A549 treated with Mapracorat at 1 μM for 4 hours (cell line): ENCODE measurements at places on chromosomes 2 and 18. TPM values are rescaled to one million over a fixed set of nuclear protein-coding genes. Genes with fewer than 3 reads are reported as not detected.

ACMSD gene
- not detected in 5 replicates for total RNA-seq

FKBP7 gene
- total RNA-seq: 7.9 to 12.8 TPM (median 9.7 TPM) in 5 replicates

C2orf80 gene
- total RNA-seq: not detected in 5 replicates

COLEC12 gene
- total RNA-seq: 0.03 to 0.11 TPM (median 0.06 TPM) in 5 replicates

NEU2 gene
- not detected in 5 replicates for total RNA-seq

GFPT1 gene
- total RNA-seq: 18.6 to 25.3 TPM (median 23.7 TPM) in 5 replicates

TRIB2 gene
- total RNA-seq: 0.29 to 0.91 TPM (median 0.41 TPM) in 5 replicates

ZNF396 gene
- total RNA-seq: 0.56 to 1.4 TPM (median 0.82 TPM) in 5 replicates

ALK gene
- total RNA-seq: not detected in 5 replicates

NR4A2 gene
- 1.4 to 3.0 TPM (median 2.1 TPM) in 5 replicates for total RNA-seq

RGPD3 gene
- 0.14 to 0.26 TPM (median 0.16 TPM) in 5 replicates for total RNA-seq

CNDP2 gene
- 80.1 to 90.8 TPM (median 82.6 TPM) in 5 replicates for total RNA-seq

GCC2 gene
- total RNA-seq: 10.5 to 17.3 TPM (median 15.1 TPM) in 5 replicates

CAVIN2 gene
- total RNA-seq: 32.3 to 50.6 TPM (median 48.1 TPM) in 5 replicates

NPHP1 gene
- total RNA-seq: 7.3 to 8.6 TPM (median 8.1 TPM) in 5 replicates

CD302 gene
- total RNA-seq: 2.0 to 2.4 TPM (median 2.1 TPM) in 5 replicates

GKN1 gene
- total RNA-seq: 0.30 to 1.00 TPM (median 0.56 TPM) in 5 replicates

DSEL gene
- total RNA-seq: 0.31 to 0.47 TPM (median 0.40 TPM) in 5 replicates

FZD7 gene
- 5.2 to 7.3 TPM (median 6.4 TPM) in 5 replicates for total RNA-seq

OTOS gene
- not detected in 5 replicates for total RNA-seq

REG3A gene
- total RNA-seq: not detected in 5 replicates

RPRM gene
- 0.12 TPM in 1 of 5 replicates, not detected in the others for total RNA-seq

GATA6 gene
- total RNA-seq: 1.1 to 2.0 TPM (median 1.6 TPM) in 5 replicates

ARID5A gene
- 4.2 to 5.9 TPM (median 5.3 TPM) in 5 replicates for total RNA-seq

CHRNA1 gene
- not detected in 5 replicates for total RNA-seq

DUSP19 gene
- 0.45 to 0.87 TPM (median 0.57 TPM) in 5 replicates for total RNA-seq

PMAIP1 gene
- total RNA-seq: 11.7 to 13.9 TPM (median 13.1 TPM) in 5 replicates

AGFG1 gene
- total RNA-seq: 105 to 134 TPM (median 115 TPM) in 5 replicates

CLEC4F gene
- not detected in 5 replicates for total RNA-seq

FBLN7 gene
- total RNA-seq: 0.13 to 0.73 TPM (median 0.58 TPM) in 5 replicates

ZNF514 gene
- 5.9 to 7.7 TPM (median 6.2 TPM) in 5 replicates for total RNA-seq

SESTD1 gene
- 16.3 to 31.7 TPM (median 23.1 TPM) in 5 replicates for total RNA-seq

CABLES1 gene
- total RNA-seq: 13.0 to 14.8 TPM (median 13.5 TPM) in 5 replicates

AQP12A gene
- not detected in 5 replicates for total RNA-seq

ZEB2 gene
- 5.2 to 9.2 TPM (median 7.8 TPM) in 5 replicates for total RNA-seq

KLHL14 gene
- not detected in 5 replicates for total RNA-seq

DNER gene
- total RNA-seq: 9.6 to 12.2 TPM (median 10.8 TPM) in 5 replicates

RSAD2 gene
- total RNA-seq: 0.20 to 0.66 TPM (median 0.34 TPM) in 5 replicates

C1QL2 gene
- 0.11 to 0.53 TPM (median 0.31 TPM) in 5 replicates for total RNA-seq

ERLEC1 gene
- 49.4 to 60.0 TPM (median 58.8 TPM) in 5 replicates for total RNA-seq

INHBB gene
- 16.3 to 29.2 TPM (median 20.2 TPM) in 5 replicates for total RNA-seq

DYSF gene
- 0.50 to 1.0 TPM (median 0.78 TPM) in 5 replicates for total RNA-seq

VWA3B gene
- total RNA-seq: 0.33 to 0.80 TPM (median 0.37 TPM) in 3 of 5 replicates, not detected in the others

PROC gene
- total RNA-seq: 4.0 to 6.1 TPM (median 5.5 TPM) in 5 replicates
